ENCODE measurements at places on chromosomes 2 and 18.
A peak's percentile ranks its signal among the peaks of the same experiment; 100 is the strongest.

GRCh38 chr2:173217116-173217840 lies 137.4 kb upstream of the CDCA7 start:
- DNase-seq, result no peak

GRCh38 chr18:65439188-65439587 lies 311.6 kb upstream of the CDH7 start:
- no peak for DNase-seq

DNA sequence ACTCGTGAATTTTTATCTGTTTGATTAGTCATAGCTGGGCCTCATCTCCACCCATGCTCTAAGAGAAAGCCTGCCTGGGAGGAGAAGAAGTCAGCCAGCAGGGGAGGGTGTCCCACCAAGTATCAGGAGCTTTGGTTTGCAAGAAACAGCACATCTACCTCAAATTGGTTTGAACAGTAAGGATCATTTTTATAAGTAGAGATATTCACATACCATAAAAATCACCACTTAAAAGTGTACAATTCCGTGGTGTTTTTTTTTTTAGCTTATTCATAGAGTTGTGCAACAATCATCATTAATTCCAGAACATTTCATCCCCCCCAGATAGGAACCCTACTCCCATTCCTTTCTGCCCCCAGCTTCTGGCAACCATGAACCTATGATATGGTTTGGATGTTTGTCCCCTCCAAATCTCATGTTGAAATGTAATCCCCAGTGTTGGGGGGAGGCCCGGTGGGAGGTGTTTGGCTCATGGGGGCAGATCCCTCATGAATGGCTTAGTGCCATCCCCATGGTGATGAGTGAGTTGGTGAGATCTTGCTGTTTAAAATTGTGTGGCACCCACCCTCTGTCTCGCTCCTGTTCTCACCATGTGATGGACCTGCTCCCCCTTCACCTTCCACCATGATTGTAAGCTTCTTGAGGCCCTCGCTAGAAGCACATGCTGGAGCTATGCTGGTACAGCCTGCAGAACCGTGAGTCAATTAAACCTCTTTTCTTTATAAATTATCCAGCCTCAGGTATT lies 36.2 kb upstream of the HS6ST1 start:
- DNase-seq, result no peak

- DNase-seq, result no peak
Measured at GRCh38 chr18:73340135-73340977, 472.6 kb upstream of the NETO1 start.

GRCh38 chr2:24365826-24366225 lies 5.5 kb upstream of the ITSN2 start:
- DNase-seq, result no peak

DNA sequence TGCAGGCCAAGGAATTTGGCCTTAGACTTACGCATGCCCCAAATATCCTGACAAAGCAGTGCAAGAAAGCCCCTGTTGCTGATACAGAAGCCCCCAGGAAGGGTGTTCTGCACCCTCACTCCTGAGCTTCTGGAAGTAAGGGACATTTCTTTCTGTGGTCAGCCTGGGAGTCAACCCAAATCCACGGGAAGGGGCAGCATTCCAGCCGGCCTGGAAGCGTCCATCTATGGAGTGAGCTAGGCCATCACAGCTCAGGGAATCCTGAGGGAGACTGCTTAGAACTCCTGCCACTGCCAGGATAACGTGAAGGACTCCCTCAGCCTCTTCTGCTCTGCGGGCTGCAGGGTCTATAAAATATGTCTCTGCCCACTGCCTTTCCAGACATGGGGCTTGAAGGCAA lies 173.9 kb downstream of the ANAPC1 start:
- DNase-seq, result no peak

DNA sequence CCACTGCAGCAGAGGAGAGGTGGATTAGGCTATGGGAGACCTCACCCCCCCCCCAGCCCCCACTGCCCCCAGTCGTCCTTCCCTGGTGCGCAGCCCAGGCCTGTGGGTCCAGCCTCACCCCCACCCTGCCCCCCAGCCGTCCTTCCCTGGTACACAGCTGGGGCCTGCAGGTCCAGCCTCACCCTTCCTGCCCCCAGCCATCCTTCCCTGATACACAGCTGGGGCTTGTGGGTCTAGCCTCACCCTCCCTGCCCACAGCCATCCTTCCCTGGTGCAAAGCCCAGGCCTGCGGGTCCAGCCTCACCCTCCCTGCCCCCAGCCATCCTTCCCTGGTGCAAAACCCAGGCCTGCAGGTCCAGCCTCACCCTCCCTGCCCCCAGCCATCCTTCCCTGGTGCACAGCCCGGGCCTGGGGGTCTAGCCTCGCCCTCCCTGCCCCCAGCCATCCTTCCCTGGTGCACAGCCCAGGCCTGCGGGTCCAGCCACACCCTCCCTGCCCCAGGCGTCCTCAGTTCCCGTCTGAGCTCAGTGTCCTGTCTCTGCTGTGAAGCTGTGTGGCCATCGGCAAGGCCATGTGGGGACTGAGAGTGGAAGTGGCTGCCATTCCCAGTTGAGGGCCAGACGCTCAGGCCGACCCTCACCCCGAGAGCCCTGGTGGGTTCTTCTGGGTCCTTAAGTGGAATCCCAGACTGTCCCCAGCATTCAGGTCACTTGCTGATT lies 86.8 kb upstream of the SNTG2 start:
- DNase-seq, result no peak

- DNase-seq, result no peak
Measured at GRCh38 chr2:37857575-37858399, 67.3 kb upstream of the RMDN2 start.

- DNase-seq, result peak; percentile 31
Measured at GRCh38 chr18:12011199-12011956, 30.1 kb downstream of the IMPA2 start.

DNA sequence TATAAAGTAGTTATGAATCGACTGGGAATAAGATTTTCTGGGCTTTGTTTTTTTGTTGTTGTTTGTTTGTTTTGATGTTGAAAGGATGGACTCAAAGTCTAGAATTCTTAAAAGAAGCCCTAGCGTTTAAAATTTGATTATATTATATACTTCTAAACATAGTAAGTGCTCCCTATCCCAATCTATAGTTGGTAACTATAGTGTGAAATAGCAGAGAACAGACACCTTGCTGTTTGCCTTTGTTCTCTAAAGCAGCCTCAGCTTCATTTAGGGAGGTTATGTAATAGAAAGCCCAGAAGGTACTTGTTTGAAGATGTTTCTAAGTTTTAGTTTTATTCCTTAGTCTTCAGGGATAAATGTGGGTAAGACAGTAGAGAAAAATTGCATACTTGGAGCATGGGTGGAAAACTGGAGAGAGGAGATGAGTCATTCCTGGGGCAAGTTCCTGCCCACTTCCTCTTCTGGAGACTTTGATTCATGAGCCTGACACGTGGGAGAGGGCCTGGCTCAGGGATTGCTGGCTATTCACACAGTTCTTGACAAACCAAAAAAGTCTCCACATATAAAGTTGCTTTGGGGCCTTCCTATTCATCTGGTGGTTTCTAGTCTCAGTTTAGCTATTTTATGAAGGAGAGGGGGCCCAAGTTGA lies 131.9 kb downstream of the MYO1B start:
- DNase-seq, result peak; percentile 88

- DNase-seq, result no peak
Measured at GRCh38 chr18:75160364-75160763, 48.6 kb downstream of the PTGR3 start.

DNA sequence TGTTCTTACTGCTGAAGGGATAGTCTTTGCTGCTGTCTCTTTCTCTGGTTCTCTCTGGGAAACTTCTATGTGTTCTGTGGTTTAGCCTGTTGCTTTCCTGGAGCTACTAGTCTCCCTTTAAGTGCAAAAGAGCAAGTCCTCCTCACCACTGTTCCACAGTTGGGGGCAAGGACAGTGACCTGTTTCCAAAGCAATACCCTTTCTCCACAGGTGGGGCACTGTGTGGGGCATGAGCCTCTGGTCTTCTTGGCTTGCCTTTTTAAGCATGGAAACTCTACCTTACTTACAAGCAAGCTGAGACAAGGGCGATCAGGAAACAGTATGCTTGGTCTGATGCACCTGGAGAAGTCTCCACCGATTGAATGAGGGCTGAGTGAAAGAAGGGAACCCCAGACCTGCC lies 156.7 kb downstream of the CPS1 start:
- DNase-seq, result no peak

DNA sequence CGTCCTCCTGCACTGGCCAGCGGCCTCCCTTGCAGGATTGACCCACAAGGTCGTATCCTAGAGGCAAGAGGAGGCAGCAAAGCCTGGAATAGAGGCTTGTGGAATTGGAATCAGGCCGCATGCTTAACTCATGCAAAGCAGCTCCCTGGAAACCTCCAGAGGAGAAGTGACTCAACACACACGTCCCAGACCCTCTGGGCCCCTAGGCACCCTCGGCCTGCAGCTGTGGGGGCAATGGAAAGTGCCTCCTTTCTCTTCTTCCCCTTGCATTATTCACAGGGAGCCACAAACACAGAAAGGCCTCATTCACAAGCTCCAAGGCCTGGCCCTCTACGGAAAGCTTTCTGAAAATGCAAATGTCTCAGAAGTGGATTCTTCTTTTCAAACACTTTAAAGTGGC lies 19.6 kb downstream of the SPATA3 start:
- DNase-seq, result no peak

- DNase-seq, result peak; percentile 93
Measured at GRCh38 chr18:57803103-57803969, at the start of gene ATP8B1. Gene ATP8B1, minus strand, starts transcription at chr18:57803315. Its CDS starts 71,508 bp downstream, at chr18:57731807.
